ENCODE measurements at places on chromosomes 4 and X. TPM values are rescaled to one million over a fixed set of nuclear protein-coding genes. Genes with fewer than 3 reads are reported as not detected.

The TRAM1L1 gene
- total RNA-seq: 4.5 TPM

The HDX gene
- 8.3 TPM for total RNA-seq

The THAP9 gene
- 41.3 TPM for total RNA-seq

The MAGEB17 gene
- total RNA-seq: 0.09 TPM

DNA sequence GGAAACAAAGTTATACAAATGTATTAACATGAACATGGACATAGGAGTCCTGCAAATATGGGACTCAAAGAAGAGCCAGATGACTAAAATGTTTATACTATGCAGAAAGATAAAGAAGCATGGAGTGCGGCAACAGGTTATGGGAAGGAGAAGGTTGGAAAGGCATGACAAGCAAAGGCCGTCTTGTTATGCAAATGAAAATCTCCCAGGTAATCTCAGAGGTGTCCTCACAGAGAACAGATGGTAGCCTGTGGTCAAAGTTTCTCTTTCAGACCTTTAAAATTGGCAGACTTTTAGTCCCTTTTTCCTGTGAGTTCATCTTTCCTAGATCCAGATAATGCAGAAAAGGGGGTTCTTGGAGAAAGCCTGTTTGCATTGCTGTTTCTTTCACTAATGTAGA is 116.4 kb upstream of the BEND4 start:
- no peaks in the 10 kb centered on the region for H3K4me1 ChIP-seq
- no peak overlapping the region for H3K27ac ChIP-seq
- DNase-seq: no peak
- H3K36me3 ChIP-seq: no peaks in the 10 kb centered on the region

GRCh38 chr4:130703211-130703935 is 1607.4 kb downstream of the C4orf33 start:
- no peaks in the 10 kb centered on the region for H3K4me1 ChIP-seq
- H3K27ac ChIP-seq: no peak overlapping the region
- no peaks in the 10 kb centered on the region for H3K27me3 ChIP-seq
- no peak for DNase-seq
- no peaks in the 10 kb centered on the region for H3K36me3 ChIP-seq

- no peak overlapping the region for H3K27ac ChIP-seq
- H3K36me3 ChIP-seq: no peaks in the 10 kb centered on the region
- H3K4me3 ChIP-seq: no peak overlapping the region
- no peak for DNase-seq
- no peaks in the 10 kb centered on the region for H3K27me3 ChIP-seq
- H3K4me1 ChIP-seq: peaks cover 17% of the 10 kb centered on the region
These were observed 8.7 kb downstream of the SMAD1 start for GRCh38 chr4:145490361-145490760.

DNA sequence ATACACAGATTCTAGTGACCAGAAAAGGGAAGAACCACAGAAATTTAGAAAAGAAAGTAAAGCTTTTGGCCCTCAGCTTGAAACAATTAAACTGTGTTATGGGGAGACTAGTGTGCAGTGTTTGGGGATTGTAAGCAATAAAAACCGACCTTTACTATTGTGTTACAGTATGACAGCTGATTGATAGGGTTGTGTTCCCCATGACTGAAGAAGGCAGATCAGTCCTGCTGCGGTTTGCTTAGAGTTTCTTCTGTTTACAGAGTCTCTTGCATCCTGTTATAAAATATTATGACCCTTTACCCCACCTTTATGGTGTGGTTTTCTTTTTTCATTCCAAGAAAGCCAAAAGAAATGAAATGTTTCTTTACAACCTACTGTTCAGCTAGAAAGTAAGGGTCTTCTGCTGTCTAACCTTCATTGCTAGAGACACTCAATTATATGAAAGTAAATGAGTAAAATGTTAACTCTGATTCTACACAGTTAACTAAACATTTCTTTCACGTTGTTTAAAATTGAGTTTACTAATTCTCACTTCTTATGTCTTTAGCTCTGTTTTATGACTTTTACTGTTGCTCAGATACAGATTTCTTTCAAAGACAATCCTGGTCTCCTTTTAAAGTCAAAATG is 18.1 kb downstream of the CHIC1 start:
- H3K27me3 ChIP-seq: no peaks in the 10 kb centered on the region
- no peak overlapping the region for H3K27ac ChIP-seq

- no peaks in the 10 kb centered on the region for H3K4me1 ChIP-seq
- H3K27ac ChIP-seq: no peak overlapping the region
- H3K36me3 ChIP-seq: no peaks in the 10 kb centered on the region
- H3K4me3 ChIP-seq: no peak overlapping the region
- H3K27me3 ChIP-seq: no peaks in the 10 kb centered on the region
These were observed 326.7 kb downstream of the STK32B start for GRCh38 chr4:5378002-5378401.

- H3K4me1 ChIP-seq: peaks cover 5% of the 10 kb centered on the region
- H3K4me3 ChIP-seq: no peak overlapping the region
- H3K27me3 ChIP-seq: no peaks in the 10 kb centered on the region
- DNase-seq: no peak
- H3K27ac ChIP-seq: no peak overlapping the region
- H3K36me3 ChIP-seq: no peaks in the 10 kb centered on the region
These were observed 15.5 kb upstream of the TBC1D14 start for GRCh38 chr4:6894086-6894478.

DNA sequence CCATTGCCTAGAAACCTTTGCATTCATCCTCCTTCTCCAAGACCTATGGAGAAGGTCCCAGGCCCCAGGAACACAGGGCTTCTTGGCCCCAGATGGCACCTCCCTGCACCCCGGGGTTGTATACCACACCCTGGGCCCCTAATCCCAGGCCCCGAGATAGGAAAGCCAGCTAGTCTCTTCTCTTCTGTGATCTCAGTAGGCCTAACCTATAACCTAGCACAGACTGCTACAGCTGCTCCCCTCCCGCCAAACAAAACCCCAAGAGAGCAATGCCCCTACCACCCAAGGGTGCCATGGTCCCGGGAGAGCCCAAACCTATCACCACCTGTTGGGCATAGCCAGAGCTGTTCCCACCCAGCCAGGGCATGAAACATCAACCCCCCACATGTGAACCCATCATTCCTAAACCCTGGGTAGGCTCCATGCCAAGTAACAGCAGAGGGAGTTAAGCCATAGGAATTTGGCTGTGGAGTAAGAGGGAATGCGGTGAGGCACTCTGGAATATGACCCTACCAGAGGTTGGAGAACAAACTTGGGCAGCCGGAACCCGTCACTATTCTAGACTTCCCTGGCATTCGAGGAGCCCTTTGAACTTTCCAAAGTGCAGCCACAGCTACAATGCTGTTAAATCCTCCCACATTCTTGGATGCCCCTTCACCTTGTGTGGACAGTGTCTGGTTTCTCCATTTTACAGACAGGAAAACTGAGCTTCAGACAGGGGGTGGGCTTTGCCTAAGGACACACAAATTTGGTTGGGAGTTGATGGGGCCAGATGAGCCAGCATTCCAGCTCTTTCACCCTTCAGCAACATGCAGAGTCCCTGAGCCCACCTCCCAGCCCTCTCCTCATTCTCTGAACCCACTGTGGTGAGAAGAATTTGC is 10.9 kb upstream of the SASH3 start:
- no peaks in the 10 kb centered on the region for H3K27me3 ChIP-seq
- no peak overlapping the region for H3K4me3 ChIP-seq
- H3K4me1 ChIP-seq: no peaks in the 10 kb centered on the region
- no peak overlapping the region for H3K27ac ChIP-seq
- no peaks in the 10 kb centered on the region for H3K36me3 ChIP-seq

GRCh38 chrX:6678313-6678712 is 143.4 kb upstream of the VCX3A start:
- no peak overlapping the region for H3K4me3 ChIP-seq
- no peaks in the 10 kb centered on the region for H3K36me3 ChIP-seq
- no peak for DNase-seq
- H3K4me1 ChIP-seq: no peaks in the 10 kb centered on the region

GRCh38 chr4:148881860-148882643 is 439.8 kb upstream of the NR3C2 start:
- DNase-seq: peak; percentile 75
- no peaks in the 10 kb centered on the region for H3K36me3 ChIP-seq
- no peak overlapping the region for H3K27ac ChIP-seq

- peaks cover 6% of the 10 kb centered on the region for H3K27me3 ChIP-seq
- no peaks in the 10 kb centered on the region for H3K4me1 ChIP-seq
- H3K4me3 ChIP-seq: no peak overlapping the region
- DNase-seq: no peak
- no peaks in the 10 kb centered on the region for H3K36me3 ChIP-seq
- no peak overlapping the region for H3K27ac ChIP-seq
These were observed 19.4 kb upstream of the RAB40A start for GRCh38 chrX:103538728-103539127.

GRCh38 chr4:125316401-125316790 is 1.6 kb downstream of the FAT4 start:
- H3K27me3 ChIP-seq: no peaks in the 10 kb centered on the region
- peaks cover 12% of the 10 kb centered on the region for H3K4me1 ChIP-seq
- H3K27ac ChIP-seq: no peak overlapping the region
- DNase-seq: peak; percentile 44

DNA sequence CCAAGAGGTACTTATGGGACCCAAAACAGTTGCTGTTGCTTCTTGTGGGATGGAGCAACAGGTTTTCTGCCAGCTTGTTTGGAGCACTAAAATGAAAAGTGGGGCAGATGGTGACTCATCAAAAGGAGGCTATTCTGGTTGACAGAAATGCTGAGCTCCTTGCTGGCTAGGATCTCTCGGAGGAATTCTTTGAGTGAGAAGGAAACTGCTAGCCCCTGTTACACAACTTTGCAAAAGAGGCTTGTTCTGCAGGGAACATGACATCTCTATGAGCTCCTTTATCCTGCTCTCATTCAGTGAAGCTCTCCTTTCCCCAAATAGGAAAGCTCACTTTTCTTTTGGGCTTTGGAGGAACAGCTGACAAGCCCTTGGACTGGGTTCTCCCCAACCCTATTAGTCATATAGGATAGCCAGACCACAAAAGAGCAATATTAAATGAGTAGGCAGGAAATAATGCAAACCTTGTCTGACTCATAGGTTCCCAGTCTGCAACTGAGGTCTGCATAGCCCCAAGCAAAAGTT is 108.3 kb downstream of the CDS1 start:
- DNase-seq: no peak
- H3K27ac ChIP-seq: no peak overlapping the region
- no peaks in the 10 kb centered on the region for H3K27me3 ChIP-seq
- H3K4me3 ChIP-seq: no peak overlapping the region

DNA sequence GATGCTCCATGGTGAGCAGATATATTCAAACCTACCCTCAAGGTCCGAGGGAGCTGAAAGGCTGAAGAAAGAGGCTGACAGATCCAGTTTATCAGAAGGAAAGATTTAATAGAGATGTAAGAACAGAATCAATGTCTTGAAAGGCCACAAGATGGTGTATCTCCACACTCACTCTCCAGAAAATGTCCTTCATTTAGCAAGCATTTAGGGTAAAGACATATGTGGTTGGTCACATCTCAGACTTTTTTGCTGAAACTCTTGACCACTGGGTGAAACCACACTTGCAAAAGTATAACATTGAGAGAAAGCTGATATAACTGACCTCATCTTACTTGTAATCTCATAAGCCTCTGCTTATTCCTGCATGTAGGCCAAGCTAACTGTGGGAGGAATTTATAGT is 745.8 kb upstream of the GALNTL6 start:
- no peaks in the 10 kb centered on the region for H3K27me3 ChIP-seq
- no peak overlapping the region for H3K4me3 ChIP-seq
- no peak for DNase-seq
- no peak overlapping the region for H3K27ac ChIP-seq
- H3K4me1 ChIP-seq: no peaks in the 10 kb centered on the region

DNA sequence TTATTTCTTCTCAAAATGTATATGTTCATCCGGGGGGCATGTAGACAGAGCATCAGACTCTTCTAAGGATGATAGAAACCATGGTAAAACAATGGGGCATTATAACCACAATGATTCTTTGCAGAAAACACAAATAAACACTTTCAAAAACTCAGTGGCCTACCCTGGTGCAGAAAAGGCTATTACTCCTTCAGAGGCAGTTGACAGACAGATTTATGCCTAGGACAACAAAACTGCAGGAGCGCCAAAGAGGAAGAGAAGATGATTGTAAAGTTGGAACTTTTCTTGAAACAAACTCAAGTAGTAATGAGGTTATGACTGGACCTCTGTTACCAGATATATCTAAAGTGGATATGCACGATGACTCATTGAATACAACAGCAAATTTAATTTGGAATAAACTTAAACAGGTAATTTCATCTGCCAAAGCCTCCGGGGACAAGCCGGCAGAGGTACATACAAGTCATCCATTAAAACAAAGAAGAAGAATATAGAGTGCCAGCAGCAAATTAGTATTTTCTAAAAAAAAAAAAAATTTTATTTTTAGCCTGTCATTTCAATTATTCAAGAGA is 1068.4 kb upstream of the INTU start:
- no peaks in the 10 kb centered on the region for H3K27me3 ChIP-seq
- no peak for DNase-seq
- no peak overlapping the region for H3K27ac ChIP-seq
- H3K4me3 ChIP-seq: no peak overlapping the region

GRCh38 chrX:69143530-69143929 is 21.7 kb downstream of the PJA1 start:
- no peaks in the 10 kb centered on the region for H3K36me3 ChIP-seq
- H3K4me3 ChIP-seq: no peak overlapping the region
- peaks cover 26% of the 10 kb centered on the region for H3K4me1 ChIP-seq

DNA sequence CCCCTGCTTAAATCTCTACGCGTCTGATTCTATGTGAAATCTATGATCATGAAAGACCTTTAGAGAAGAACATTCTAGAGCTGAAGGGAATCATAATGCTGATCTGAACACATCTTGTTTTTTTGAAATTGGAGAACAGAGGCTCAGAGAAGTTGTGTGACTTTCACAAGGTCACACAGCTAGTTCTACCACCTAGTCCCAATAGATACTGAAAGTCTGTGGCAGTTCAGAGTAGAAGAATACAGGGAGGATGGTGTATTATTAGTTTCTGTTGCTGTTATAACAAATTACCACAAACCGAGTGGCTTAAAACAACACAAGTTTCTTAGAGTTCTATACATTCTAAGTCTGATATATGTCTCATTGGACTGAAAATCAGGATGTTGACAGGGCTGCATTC is 14.5 kb downstream of the CYP2U1 start:
- H3K27me3 ChIP-seq: no peaks in the 10 kb centered on the region
- H3K27ac ChIP-seq: no peak overlapping the region
- DNase-seq: no peak
- H3K4me1 ChIP-seq: no peaks in the 10 kb centered on the region
- no peak overlapping the region for H3K4me3 ChIP-seq
